ENCODE measurements at places on chromosomes 11 and 22.
A peak's percentile ranks its signal among the peaks of the same experiment; 100 is the strongest.

DNA sequence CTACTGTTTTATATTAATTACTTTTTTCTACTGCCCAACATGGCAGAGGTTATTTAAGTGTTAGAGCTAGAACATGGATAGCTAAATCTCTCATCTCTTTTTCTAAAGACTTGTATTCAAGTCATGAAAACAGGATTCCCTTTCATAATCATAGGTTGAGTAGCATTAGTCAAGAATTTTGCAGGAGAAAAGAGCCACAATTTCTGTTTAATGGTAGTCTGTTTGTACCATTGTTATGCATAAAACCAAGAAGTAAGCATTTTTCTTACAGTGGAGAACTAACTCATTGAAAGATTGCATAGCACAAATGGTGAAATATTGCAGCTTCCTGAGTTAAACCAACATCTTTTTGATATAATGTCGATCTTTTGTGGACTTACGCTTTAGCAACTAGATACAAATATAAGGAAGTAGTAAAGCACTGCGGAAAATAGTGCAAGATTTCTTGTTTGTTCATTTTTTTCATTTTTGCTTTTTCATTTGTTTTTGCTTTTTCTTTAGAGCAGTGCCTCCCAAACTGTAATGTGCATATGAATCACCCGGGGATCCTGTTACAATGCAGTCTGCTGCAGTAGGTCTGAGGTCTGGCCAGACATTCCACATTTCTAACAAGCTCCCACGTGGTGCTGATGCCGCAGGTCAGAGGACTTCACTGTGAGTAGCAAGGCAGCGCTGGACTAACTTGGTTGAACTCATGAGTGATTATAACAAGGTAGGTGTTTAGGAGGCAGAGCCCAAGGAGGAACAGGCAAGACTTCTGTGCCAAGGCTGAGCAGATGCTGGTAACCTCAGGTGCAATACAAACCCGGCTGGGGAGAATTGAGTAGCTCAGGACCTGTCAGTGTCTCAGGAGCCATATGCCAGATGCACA lies 4.6 kb downstream of the ETS1 start:
- no peak for DNase-seq

GRCh38 chr11:109914809-109915653 lies 178.2 kb upstream of the ZC3H12C start:
- DNase-seq: no peak

GRCh38 chr11:77049026-77049425 lies 14.8 kb downstream of the B3GNT6 start:
- no peak for DNase-seq

DNA sequence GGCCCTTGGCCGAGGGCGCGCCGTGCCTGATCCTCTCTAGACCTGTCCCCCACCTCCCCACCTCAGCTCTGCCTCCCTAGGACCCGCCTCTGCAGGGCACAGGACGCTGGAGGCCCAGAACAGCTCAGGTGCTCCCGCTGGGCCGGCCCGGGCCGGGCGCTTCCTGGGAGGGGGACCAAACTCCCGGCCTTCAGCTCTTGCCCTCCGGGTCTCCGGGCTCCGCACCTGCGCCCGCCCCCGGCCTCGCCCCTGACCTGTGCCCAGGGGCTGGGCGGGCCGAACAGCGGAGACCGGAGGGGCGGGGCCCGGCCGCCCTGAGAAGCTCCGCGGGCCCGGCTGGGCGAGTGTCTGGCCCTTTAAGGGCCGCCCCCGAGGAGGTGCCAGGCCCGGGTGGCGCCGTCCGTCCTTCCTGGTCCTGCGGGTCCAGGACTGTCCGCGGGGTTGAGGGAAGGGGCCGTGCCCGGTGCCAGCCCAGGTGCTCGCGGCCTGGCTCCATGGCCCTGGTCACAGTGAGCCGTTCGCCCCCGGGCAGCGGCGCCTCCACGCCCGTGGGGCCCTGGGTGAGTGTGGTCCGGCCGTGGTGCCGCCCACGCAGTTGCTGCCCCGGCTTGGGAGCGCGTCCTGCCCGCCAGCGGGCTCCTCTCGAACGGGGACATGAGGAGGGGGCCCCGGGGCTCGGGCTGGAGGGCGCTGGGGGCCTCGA lies at the start of gene SSH3:
Gene SSH3, plus strand, starts transcription at position 399 of the 703 bp plus-strand sequence. Its CDS starts 96 bp downstream, at position 495.
- no peak for DNase-seq

GRCh38 chr11:92332986-92333385 lies 108.4 kb downstream of the FAT3 start:
- no peak for DNase-seq

DNA sequence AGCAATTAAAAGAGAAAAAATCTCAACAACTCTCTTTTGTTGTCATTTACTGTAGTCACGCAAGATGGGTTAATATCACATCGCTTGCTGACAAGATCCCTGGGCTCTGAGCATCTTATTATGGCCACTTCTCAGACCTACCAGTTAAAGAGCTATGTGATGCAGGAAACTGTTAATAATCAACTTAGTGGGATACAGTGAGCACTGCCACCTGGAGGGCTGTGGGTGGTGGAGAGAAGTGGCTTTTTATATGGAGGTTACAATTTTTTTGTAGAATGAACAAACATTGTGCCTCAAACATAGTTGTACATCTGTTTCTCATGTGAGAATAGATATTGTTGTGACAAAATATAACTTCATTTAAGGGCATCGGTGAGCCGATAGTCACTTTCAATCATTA lies 181.0 kb downstream of the TENM4 start:
- DNase-seq: no peak

GRCh38 chr11:70210530-70210929 lies 7.4 kb downstream of the FADD start:
- no peak for DNase-seq

DNA sequence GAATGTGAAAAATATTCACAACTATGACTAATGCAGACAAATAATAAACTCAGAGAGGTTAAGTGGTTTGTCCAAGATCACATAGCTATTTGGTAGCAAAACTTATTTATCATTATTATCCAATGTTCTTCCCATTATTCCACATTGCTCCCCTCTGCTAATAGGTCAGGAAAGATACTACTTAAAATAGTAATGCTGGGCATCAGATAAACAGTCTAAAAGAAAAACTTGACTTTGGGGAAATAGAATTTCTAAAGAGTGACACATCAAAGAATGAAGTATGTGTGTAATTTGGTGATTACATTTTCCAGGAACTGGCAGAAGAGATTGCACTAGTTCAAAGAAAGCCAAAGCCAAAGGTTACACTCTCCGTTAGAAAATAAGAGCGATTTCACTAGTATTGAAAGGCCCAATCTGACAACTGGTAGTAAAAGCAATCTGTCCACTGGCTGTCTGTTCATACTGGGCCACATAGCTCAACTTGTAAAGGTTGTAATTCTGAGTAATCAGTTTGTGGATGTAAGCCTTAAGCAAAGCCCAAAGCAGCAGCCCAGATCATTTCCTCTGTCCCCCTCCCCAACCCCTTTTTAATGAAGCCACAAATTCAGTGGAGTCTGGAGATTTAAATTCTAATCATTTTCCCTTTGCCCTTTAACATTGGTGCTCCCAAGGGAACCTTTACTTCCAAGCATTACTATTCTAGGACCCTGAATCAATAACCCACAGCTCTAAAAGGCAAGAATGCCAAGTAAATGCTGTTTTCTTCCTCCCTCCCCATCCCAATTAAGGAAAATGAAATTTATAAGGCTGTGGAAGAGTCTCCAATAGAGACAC lies 283.5 kb downstream of the TTC28 start:
- no peak for DNase-seq

- DNase-seq: no peak
Observed at GRCh38 chr22:31056986-31057599, 24.0 kb upstream of the SMTN start.

DNA sequence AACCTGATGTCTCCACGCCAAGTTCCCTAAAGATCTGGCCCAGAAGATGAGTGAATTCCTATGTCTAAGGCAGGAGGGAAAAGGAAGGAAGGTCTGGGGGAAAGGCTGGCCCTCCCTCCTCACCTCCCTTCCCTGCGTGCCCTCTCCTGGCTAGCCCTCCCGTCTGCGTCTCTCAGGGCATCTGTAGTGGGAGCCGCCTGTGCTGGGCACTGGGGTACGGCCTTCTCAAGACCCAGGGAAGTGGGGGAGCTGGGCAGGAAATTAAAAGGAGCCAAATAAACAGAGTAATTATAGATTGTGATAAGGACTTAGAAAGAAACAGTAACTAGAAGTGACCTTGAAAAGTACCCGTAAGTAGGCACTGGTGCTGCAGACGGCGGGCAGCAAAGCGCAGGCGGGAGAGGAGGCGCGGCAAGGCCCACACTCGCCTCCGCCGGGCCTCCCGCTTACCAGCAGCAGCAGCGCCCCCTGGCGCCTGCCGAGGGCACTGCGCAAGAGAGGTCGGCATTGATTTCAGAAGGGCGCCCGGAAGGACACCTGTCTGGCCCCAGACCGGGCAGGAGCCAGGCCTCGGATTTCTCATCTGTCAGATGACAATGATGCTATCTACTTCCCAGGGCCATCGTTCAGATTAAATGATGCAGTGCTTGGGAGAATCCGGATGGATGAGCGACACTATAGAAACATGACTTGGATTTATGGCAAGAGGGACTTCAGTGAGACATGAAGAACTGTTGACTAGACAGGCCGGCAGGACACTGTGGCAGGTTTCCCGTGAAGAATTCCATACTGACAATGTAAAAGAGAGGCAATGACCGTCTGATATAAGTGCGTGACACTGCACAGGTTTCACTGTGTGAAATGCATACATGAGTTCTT lies 7.3 kb downstream of the KCNJ1 start:
- DNase-seq: peak; percentile 39

GRCh38 chr11:80024119-80024518 lies 583.3 kb upstream of the TENM4 start:
- DNase-seq: no peak

DNA sequence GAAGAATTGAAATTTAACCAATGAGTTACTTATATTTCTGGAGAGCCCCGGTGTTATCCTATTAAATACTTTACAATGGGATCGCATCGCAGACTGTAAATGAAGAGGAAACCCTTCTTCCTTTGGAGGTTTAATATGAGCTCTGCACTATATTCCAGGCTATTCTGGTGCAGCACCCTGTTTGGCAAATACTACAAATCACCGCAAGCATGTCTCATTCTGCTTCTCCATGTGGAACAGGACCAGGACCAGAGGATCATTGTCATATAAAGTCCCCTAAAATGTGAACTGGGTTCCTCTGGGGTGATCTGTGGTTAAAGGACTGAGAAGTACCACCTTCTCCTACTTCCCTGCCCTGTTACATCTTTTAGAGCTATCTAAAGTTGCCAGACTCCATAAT lies 703.7 kb downstream of the DLG2 start:
- DNase-seq: no peak

DNA sequence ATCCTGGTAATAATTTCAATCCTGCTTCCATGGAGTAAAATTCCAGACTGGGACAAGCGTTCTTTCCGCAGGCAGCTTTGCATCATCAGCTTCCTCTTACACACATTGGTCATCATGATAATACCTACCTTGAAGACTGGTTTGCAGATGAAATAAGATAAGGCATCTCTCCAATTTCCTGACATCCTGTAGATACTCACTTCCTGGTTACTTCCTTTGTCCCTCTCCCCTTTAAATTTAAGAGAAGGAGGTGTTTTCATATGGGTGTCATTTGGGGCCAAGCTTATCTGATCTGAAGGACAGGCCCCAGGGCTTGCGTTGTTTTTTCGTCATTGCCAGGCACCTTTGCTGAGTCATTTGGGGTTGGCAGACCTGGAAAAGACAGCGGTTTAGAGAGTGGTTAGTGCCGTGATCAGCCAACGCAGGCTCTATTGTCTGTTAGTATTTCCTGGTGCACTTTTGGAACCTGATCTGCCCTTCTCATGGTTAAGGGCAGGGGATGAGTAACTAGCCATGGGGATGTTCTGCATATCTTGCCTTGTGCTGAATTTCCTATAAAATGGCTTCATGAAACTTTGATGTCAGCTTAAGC lies 24.1 kb downstream of the GRAMD1B start:
- DNase-seq: peak; percentile 30

DNA sequence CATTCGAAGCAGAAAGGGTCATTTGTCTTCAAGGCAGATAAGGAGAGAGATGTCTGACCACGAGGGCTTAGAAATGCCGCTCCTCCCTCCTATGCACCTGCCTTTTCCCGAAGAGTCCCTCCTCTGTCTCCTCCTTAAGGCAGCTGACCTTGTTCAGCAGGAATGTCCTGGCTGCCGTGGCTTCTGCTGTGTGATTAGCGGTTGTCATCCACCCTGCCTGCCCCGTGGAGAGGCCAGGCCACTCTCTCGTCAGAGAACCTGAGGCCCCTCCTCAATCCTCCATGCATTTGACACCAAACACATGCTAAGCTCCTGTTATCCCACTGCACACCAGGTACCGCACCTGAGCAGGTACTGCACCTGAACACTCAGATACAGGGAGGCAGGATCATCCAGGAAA lies 834.6 kb downstream of the TBC1D22A start:
- no peak for DNase-seq

- no peak for DNase-seq
Observed at GRCh38 chr11:79264284-79264683, 176.5 kb downstream of the TENM4 start.

DNA sequence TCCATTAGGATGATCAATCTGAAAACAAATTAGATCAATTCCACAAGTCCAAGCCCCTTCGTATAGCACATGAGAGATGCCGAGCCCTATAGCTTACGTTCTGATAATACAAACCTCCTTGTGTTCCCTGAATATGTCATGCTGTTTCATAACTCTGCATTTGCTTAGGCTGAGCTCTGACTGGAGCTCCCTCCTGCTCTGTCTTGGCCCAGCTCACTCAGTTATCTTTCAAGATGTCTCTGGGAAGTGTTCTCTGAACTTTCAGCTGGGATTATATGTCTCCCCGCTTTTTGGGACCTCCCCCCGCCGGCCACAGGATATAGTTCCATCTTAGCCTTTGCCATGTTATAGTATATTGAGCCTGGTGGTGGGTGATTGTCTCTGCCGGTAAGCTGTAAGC lies 44.0 kb downstream of the FDX1 start:
- no peak for DNase-seq

DNA sequence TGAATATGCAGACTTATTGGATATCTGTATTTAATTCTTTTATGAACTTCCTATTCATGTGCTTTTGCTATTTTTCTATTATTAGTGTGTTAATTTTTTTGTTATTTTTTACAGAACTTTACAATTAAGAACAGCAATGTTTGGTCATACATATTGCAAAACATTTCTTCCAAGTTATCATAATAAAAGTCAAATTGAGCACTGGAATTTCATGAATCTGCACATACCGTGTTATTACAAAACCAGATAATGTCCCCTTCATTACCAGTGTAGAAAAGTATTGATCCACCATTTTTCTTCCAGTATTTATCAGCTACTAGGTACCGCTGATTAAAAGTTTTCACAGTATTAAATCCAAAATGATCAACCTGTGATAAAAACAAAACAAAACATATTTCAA lies 40.5 kb downstream of the PRCP start:
- DNase-seq: no peak

- no peak for DNase-seq
Observed at GRCh38 chr11:83827940-83828554, 541.9 kb upstream of the CCDC90B start.

- no peak for DNase-seq
Observed at GRCh38 chr11:57459164-57460021, 935 bp upstream of the RTN4RL2 start.

DNA sequence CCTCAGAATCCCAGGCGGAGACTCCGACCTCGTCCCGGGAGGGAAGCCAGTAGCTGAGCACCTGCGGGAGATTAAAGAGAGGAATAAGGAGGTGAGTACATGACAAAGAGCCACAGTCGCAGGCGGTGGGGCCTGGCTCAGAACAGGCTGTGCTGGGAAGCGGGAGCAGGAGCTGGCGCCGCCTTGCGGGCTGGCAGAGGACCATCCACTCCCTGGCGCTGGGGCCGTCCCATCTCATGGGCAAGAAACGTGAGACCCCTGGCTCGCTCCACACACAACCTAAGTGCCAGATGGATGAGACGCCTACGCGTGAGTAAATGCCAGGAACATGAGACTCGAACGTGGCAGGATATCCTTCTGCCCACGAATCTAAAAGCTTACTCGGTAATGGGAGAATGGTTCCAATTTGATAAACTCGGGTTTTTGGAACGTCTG lies 6.3 kb downstream of the CEND1 start:
- no peak for DNase-seq

Measured in activated CD8-positive, alpha-beta memory T cell treated with anti-CD3 and anti-CD28 coated beads for 4 hours (primary cell).